Activated CD8-positive, alpha-beta memory T cell treated with anti-CD3 and anti-CD28 coated beads, Interleukin-2, amount 10 ng/mL, durations not matched to agents 7 days and 5 days (primary cell): ENCODE measurements at places on chromosomes 12 and 14. TPM values are rescaled to one million over a fixed set of nuclear protein-coding genes. Genes with fewer than 3 reads are reported as not detected.
A peak's percentile ranks its signal among the peaks of the same experiment; 100 is the strongest.

Gene SH2B3
- total RNA-seq: 24.9 TPM

Gene LRP6
- not detected for total RNA-seq

Gene SDR9C7
- total RNA-seq: not detected

DNA sequence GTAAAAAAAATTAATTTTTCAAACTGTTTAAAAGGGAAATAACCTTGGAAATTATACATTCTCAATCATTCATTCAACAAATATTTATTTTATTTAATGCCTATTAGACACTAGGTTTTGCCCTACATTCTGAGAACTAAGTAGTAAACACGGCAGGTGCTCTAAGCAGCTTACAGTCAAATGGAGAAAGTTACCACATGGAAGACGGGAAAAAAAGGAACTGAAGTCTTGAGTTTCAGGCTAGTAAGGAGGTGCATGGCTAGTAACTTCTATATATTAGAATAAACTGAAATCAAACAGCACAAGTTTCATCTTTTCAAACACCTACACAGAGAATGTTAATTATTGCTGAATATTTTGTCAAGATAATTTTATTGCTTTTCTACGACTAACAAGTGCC, 52.9 kb downstream of the C12orf42 start:
- H3K27me3 ChIP-seq: no peaks in the 10 kb centered on the region
- H3K4me3 ChIP-seq: no peak overlapping the region
- no peak overlapping the region for H3K27ac ChIP-seq
- no peak for DNase-seq
- peaks cover 21% of the 10 kb centered on the region for H3K4me1 ChIP-seq
- no peaks in the 10 kb centered on the region for H3K36me3 ChIP-seq

- no peaks in the 10 kb centered on the region for H3K36me3 ChIP-seq
- H3K27ac ChIP-seq: no peak overlapping the region
- H3K27me3 ChIP-seq: peaks cover 2% of the 10 kb centered on the region
- no peaks in the 10 kb centered on the region for H3K4me1 ChIP-seq
Measured at GRCh38 chr12:31506515-31507306, 84.2 kb downstream of the DENND5B start.

- H3K4me1 ChIP-seq: peaks cover 46% of the 10 kb centered on the region
- H3K36me3 ChIP-seq: no peaks in the 10 kb centered on the region
- peak overlapping the region; percentile 83 for H3K27ac ChIP-seq
- DNase-seq: no peak
Measured at GRCh38 chr12:109879351-109880042, 844 bp downstream of the GLTP start.

DNA sequence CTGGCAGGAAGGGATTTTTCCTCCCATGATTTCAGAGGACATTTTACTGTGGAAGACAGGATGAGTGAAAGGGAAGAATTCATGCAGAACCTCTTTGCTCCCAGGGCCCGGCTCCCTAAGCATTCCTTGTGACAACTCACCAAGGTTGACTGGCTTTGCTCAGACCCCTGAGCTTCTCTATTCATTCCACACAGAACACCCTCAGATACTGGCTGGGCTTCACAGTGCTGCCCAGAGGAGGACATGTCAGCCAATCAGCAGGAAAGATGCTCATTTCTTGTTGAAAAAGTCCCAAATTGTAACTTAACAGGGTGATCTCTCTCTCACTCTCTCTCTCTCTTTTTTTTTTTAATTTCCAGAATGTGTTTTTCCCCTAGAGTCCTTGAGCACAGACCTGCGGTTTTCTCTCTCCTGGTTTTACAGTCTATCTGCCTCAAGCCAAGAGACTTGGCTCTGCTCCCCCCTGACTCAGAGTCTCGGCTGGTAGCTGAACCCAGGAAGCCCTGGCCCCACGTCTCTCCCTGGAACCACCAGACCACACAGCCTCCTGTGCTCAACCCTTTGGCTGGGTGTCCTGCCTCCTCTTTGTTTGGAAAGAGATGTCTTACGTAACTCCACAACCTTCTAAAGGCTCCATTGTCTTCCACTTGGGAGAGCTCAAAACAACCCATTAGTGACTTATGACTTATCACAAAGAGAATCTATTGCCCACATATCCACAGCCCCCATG, 43.9 kb downstream of the SSPN start:
- no peak overlapping the region for H3K27ac ChIP-seq
- H3K4me3 ChIP-seq: no peak overlapping the region
- no peaks in the 10 kb centered on the region for H3K36me3 ChIP-seq
- no peak for DNase-seq
- no peaks in the 10 kb centered on the region for H3K4me1 ChIP-seq

DNA sequence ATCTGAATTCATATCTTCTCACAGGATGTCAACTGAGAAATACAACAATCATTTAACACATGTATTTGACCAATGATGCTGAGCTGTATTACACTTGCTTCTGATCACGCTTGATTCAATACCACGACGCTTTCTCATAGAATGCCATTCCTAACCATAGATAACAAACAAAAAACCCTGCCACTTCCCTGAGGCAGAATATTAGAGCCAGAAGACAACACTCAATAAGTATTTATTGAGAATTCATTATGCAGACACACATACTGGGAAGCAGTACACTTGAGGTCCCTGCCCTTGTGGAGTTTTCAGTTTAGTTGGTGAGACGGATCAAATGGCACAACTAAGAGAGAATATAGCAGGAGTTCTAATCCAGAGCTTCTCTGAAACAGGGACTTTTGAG, 32.4 kb downstream of the BLTP3B start:
- peaks cover 45% of the 10 kb centered on the region for H3K36me3 ChIP-seq
- H3K27ac ChIP-seq: no peak overlapping the region
- no peak overlapping the region for H3K4me3 ChIP-seq
- H3K27me3 ChIP-seq: no peaks in the 10 kb centered on the region

DNA sequence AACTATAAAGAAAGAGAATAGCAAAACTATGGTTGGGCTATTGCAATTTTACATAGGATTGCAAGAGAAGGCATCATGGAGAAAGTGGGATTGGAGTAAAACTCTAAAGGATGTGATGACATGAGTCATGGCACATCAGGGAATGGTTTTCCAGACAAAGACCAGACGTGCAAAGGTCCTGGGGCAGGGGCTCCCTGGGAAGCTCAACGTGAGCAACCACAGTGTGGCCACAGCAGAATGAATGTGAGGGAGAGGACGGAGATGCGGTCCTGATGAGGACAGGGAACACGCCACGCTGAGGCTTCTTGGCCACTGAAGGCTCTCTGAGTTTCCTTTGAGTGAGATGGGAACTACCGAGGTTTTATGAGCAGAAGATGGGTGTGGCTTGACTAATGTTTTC, 38.2 kb downstream of the FZD10 start:
- no peaks in the 10 kb centered on the region for H3K4me1 ChIP-seq
- H3K27ac ChIP-seq: no peak overlapping the region
- DNase-seq: no peak
- H3K27me3 ChIP-seq: no peaks in the 10 kb centered on the region
- H3K36me3 ChIP-seq: no peaks in the 10 kb centered on the region

- peak; percentile 26 for DNase-seq
- H3K4me3 ChIP-seq: no peak overlapping the region
- no peaks in the 10 kb centered on the region for H3K4me1 ChIP-seq
- no peaks in the 10 kb centered on the region for H3K36me3 ChIP-seq
Measured at GRCh38 chr14:101361044-101361443, 200.3 kb upstream of the DIO3 start.
